ENCODE measurements at places on chromosomes 6 and 20.

DNA sequence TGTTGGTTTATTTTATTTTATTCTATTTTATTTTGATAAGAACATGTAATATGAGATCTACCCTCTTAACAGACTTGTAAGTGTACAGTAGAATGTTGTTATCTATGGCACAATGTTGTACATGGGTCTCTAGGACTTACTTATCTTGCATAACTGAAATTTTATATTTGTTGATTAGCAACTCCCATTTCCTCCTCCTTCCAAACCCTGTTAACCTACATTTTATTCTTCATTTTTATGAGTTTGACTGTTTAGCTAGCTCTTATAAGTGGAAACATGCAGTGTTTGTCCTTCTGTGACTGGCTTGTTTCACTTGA, 37.9 kb upstream of the BCAS1 start:
- DNase-seq = no peak

- no peak for DNase-seq
Measured at GRCh38 chr6:75126518-75126917, 79.3 kb downstream of the COL12A1 start.

DNA sequence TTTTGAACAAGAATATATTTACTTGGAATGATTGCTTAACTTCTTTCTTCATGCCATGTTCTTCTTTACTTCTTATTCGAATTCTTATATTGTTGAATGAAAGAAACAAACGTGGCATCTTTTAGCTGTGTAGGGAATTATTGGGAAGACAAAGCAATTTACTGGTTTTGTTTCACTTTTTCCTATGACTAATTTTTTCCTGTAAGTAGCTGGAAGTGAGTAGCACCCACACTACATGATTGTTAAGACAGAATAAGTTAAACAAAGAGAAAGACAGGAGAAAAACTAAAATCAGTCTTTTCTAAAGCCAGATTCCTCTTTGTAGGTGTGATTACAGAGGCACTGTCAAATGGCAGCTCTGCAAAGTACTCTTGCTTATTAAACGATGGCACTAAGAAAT, 593.4 kb downstream of the EYS start:
- no peak for DNase-seq

DNA sequence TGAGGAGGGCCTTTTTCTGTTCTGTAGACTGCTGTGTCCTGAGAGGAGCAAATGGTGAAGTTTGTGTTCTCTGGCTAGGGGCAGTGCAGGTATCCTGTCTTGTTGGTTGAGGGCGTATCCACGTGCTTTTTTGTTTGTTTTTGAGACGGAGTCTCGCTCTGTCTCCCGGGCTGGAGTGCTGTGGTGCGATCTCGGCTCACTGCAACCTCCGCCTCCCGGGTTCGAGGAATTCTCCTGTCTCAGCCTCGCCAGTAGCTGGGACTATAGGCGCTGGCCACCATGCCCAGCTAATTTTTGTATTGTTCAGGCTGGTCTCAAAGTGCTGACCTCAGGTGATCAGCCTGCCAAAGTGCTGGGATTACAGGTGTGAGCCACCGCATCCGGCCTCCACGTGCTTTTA, 10.8 kb upstream of the PXDC1 start:
- DNase-seq = no peak

DNA sequence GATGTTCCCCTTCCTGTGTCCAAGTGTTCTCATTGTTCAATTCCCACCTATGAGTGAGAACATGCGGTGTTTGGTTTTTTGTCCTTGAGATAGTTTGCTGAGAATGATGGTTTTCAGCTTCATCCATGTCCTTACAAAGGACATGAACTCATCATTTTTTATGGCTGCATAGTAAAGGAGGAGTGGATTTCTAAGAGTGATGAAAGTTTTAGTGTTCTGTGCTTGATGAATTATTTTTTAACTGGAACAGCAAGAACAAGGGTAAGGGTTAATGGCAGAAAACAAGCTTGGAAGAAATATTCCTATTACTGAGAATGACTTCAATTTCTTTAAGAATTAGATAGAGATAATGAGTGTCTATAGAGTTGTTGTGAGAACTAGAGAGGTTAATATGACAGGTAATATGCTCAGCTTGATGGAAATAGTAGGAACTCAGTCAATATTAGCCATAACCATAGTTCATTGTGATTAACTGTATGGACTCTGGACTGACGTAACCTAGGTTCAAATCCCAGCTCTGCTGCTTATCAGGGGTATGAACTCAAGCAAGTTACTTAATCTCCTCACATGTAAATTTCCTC, 190.0 kb downstream of the RPS12 start:
- DNase-seq = no peak

GRCh38 chr20:2873747-2874041, 413 bp downstream of the PTPRA start:
- peak; percentile 39 for DNase-seq

GRCh38 chr6:4707011-4707410, 69.2 kb upstream of the CDYL start:
- no peak for DNase-seq

DNA sequence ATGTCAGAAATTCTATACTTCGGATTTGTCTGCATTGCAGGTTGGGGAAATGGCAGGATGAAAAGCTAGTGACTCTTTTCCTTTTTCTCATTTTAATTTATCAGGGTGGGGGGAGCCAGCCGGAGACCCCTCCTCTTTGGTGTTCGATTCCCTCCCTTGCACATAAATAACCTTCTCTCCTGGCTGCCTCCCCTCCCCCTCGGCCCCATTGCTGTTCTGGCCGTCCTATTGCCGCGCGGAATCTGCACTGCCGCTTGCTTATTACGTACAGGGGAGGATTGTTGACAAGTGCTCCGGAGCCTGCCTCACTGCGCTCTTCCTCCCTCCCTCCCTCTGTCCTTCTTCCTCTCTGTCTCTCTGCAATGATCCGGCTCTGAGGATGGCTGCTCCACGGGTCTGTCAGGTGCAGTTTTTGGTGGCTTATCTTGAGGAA, 154.7 kb downstream of the JARID2 start:
- DNase-seq = peak; percentile 27

DNA sequence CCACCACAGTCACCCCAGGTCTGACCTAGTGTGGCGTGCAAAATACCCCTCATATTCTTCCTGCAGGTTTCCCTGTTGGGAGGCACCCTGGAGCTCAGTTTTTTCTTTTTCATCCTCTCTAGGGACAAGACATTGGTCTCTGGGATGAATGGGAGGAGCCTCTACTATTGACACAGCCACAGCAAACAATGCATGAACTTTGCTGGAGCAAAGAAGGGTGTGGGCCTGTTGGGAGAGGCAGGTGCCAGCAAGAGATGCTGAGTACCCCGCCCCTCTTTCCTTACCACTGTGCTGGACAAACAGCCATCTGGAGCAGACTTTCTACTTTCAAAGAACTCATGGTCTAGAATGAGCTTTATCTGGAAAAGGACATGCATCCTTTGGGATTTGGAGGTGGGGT, 10.1 kb downstream of the TGM3 start:
- no peak for DNase-seq

DNA sequence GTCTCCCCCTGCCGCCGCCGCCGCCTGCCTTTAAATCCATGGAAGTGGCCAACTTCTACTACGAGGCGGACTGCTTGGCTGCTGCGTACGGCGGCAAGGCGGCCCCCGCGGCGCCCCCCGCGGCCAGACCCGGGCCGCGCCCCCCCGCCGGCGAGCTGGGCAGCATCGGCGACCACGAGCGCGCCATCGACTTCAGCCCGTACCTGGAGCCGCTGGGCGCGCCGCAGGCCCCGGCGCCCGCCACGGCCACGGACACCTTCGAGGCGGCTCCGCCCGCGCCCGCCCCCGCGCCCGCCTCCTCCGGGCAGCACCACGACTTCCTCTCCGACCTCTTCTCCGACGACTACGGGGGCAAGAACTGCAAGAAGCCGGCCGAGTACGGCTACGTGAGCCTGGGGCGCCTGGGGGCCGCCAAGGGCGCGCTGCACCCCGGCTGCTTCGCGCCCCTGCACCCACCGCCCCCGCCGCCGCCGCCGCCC, 474 bp downstream of the CEBPB start:
- DNase-seq = peak; percentile 51

DNA sequence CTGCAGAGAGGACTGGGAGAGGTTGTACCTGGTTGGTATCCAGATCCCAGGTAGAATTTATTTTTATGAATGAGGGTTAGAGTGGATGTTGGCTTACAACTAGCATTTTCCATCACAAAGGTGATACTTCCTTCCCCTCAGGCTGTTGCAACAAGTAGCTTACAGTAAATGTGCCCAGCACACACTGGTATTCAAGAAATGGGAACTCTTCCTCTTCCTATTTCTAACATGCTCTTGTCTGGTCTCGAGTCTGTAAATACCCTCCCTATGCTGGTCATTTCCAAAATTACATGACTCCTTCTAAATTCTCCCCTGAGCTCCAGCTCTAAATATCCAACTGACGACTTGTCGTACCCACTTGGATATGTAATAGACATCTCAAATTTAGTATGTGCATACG, 90.1 kb upstream of the FOXC1 start:
- no peak for DNase-seq

- no peak for DNase-seq
Measured at GRCh38 chr20:50604451-50604850, 86.9 kb downstream of the RIPOR3 start.

DNA sequence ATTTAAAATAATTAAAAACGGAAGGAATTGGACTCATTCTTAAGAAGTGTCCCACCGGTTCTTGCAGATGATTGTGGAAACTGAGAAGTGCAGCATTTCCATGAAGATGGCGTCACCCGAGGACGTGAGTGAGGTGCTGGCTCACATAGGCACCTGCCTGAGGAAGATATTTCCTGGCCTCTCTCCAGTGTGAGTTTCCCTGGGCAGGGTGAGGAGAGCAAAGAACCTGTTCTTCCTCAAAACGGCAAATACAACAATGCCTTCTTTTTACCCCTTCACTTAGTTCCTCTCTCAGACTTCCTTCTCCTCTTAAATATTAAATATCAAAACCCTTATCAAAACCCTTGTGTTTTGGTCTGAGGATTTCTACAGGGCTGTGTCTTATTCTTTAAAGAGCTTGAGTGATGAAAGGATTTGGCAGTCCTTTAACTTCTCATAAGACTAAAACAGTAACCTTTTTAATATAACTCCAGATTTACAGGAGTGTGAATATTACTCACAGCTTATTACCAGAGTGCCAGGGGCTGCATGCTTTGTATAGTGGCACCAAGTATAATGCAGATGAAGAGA, 156.3 kb downstream of the CARMIL1 start:
- DNase-seq = no peak

DNA sequence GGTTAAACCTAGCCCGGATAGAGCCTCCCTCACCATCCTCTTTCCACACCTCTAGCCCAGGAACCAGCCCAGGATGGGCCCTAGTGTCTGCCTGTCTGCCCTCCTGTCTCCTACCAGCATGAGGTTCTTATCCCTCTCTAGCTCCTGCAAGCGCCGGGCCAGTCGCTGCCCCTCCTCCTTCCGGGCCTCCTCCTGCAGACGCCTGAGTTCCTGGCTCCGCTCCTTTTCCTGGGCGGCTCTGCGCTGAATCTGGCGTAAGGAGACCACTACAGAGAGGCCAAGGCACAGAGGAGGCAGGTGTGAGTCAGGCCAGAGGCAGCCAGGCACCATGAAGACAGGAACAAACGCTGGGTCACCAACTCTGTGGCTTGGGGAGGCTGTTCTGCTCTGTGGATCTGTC, 4.3 kb upstream of the PSORS1C2 start:
- DNase-seq = no peak

DNA sequence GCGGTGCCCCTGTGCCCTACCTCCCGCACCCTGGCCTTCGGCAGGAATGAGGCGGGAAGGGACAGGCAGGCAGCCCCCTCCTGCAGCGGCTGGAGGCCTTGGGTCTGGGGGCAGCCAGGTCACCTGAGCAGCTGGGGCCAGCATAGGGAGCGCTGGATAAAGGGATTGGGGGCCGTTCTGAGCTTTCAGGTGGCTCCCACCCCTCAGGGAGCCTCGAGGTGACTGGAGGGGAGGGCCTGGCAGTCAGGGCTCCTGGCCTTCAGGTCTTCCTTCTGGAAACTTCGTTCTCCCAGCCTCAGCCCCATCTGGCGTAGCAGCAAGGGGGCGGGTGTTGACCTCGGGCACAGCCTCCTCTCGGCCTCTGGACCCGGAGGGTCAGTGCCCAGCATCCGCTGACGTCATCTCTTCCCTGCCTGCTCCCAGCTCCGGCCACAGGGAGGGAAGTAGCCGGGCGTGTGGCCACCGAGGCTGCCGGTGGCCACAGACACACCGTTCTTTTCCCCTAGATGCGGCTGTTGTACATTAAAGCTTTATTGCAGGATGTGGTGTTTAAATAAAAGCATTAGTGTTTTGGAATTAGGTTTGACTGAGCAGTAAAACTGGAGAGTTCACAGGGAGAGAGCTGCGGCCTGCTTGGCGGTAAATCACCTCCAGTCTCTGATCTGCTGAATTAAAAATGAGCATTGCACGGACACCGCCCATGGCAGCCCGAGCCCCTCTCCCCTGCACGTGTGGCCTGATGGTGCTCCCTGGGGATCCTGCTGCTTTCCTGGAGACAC, 80.0 kb upstream of the GATA5 start:
- no peak for DNase-seq

DNA sequence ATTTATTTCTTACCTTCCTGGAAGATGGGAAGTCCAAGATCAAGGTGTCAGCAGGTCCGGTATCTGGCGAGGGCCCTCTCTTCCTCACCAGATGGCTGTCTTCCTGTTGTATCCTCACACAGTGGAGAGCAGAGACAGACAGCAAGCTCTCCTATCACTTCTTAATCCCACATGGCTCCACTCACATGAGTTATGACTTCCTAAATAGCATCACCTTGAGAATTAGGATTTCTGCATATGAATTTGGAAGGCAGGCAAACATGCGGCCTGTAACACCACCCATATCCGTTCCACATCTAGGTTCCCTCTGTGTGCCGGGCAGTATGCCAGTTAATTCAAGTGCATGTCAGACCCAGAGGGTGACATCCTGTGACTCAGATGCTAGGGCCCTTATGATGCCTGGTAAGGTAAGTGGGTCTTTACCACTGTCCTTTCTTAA, 2.1 kb downstream of the RAET1E start:
- DNase-seq = peak; percentile 44

- DNase-seq = no peak
Measured at GRCh38 chr6:169779092-169779815, 27.8 kb downstream of the ERMARD start.

- no peak for DNase-seq
Measured at GRCh38 chr20:3195590-3196237, 8.8 kb downstream of the DDRGK1 start.

DNA sequence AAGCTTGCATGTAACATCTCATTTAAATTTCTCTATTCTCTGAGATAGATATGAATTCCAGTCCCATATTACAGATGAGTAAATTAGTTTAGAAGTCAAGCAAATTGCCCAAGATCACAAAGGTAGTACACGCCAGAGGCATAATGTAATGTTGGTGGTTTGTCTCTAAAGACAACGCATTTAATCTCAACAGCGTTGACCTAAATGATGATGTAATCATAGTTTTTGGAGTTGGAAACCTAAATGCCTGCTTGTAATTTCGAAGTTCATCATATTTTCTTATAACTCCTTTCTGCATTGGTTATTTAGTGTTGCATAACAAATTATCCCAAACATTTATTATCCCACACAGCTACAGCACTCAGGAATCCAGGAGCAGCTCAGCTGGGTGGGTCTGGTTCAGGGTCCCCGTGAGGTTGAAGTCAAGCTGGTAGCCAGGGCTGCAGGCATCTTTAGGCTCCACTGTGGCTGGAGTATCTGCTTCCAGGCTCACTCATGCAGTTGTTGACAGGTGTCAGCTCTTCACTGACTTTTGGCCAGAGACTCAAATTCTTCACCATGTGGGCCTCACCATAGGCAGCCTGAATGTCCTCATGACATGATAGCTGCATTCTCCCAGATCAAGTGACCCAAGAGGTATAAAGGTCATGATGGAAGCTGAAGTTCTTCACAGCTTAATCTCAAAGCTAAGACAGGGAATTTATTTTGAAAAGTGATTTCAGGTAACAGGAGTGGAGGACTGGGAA, 122.0 kb upstream of the SPTLC3 start:
- no peak for DNase-seq
